ENCODE measurements at places on chromosomes 12 and 14. TPM values are rescaled to one million over a fixed set of nuclear protein-coding genes. Genes with fewer than 3 reads are reported as not detected.

Gene P2RX2
- not detected for polyA plus RNA-seq

Gene DPY19L2
- 3.9 TPM for polyA plus RNA-seq

Gene C14orf39
- not detected for polyA plus RNA-seq

Gene OTOGL
- not detected for polyA plus RNA-seq

Gene CCDC198
- 7.1 TPM for polyA plus RNA-seq

Gene KITLG
- 8.7 TPM for polyA plus RNA-seq

Gene ALDH6A1
- 2.4 TPM for polyA plus RNA-seq

Gene LRP10
- 45.5 TPM for polyA plus RNA-seq

Gene PIP4P1
- 35.8 TPM for polyA plus RNA-seq

Gene TRIP11
- 7.8 TPM for polyA plus RNA-seq

Gene DENR
- polyA plus RNA-seq = 72.6 TPM

Gene LGMN
- polyA plus RNA-seq = 70.4 TPM

Gene YBX3
- 140 TPM for polyA plus RNA-seq

Gene SLC17A8
- polyA plus RNA-seq = not detected

Gene HELB
- 1.3 TPM for polyA plus RNA-seq

Gene IRF2BPL
- polyA plus RNA-seq = 20.1 TPM

Gene GLIPR1L2
- polyA plus RNA-seq = 0.57 TPM

Gene GPRC5D
- polyA plus RNA-seq = not detected

Gene LRRK2
- 5.2 TPM for polyA plus RNA-seq

Gene AICDA
- polyA plus RNA-seq = 0.05 TPM

Data from A549 (cell line).